ENCODE measurements at places on chromosomes 11 and 22.

- no peak for DNase-seq
Measured at GRCh38 chr11:112160091-112160848, 3.6 kb downstream of the IL18 start.

DNA sequence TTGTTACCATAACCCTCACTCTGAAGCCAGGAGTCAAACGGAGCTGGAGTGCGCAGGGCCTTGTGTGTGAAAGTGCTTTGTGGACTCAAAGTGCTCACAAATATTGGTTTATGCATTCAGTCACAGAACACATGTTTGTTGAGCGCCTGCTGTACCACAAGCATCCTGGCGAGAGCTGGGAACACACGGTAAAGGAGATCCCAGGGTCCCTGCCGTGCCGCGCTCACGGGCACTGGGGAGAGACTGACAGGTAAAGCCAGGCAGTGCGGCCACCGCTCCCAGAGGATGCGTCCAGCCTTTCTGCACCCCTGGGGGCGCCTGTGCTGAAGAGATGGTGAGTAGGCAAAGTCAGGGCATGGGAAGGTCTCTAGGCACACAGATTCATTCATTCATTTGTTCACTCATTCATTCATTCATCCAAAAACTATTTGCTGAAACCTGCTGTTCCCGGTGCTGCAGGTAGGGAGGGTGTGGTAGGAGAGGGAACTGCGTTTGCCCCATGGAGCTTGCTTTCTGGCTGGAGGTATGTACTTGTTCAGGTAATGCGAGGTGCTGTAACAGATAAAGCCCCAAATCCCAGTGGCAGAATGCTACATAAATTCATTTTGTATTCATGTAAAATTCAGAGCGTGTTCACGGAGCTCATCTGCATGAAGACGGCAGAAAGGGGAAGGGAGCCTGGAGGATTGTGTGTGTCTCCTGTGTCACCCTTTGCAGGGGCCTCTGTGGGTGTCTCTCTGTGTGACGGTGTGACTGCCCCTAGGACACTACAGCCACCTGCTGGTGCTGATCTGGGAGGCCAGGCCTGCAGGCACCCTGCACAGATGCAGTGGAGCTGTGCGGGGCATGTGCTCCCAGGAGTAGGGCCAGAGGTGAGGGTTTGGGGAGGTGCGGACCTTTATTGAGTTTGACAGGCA, 167.0 kb upstream of the B3GAT1 start:
- DNase-seq, result no peak

GRCh38 chr11:66119348-66120133, 49.5 kb downstream of the PACS1 start:
- DNase-seq, result no peak

DNA sequence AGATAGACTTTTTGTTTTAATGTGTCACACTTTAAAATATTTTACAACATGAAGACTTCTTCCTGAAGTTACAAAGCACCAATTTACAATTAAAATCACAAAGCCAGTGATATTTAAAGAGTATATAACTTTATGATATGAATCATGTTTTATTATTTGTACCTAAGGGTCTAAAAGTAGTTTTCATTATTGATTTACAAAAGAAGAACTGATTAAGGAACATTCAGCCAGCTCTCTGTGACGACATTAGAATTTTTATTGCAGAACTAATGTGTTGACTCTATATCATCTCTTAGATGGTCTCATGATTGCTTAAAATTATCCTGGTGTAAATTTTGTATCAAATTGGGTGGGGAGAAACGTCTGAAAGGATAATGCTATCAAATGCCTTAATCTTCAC, 82.8 kb upstream of the ALKBH3 start:
- DNase-seq, result no peak

DNA sequence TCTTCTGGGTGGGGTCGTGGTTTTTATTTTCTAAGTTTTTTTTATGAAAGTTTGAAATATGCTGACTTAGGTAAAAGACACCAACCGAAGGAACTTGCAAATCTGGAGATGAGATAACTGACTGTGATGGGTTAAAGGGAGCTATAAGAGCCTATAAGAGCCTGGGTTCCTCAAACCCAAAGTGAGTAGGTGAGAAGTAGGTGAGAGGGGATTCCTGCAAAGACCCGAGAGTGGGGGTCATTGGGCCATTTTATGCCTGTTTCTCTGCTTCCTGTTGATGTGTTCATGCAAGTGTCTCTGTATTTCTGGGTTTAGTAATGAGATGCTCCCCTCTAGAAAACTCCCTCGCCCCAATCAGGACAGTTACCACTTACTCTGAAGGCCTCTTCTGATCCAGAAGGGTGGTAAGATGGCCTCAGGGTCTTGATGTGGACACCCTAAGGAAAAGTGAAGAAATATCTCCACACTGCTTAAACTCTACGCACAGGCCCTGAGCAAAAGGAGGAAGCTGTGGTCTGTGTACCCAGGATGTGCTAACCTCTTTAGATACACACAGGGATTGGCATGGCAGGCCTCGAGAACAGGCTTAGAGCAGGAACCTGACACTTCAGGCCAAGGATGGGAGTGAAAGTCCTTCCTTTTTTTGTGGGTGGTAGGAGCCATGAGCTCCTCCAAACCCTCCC, 1.8 kb downstream of the FLI1 start:
- DNase-seq, result no peak

- no peak for DNase-seq
Measured at GRCh38 chr22:47417699-47418098, 655.2 kb downstream of the TBC1D22A start.

- DNase-seq, result no peak
Measured at GRCh38 chr11:92482492-92483060, 258.0 kb downstream of the FAT3 start.

DNA sequence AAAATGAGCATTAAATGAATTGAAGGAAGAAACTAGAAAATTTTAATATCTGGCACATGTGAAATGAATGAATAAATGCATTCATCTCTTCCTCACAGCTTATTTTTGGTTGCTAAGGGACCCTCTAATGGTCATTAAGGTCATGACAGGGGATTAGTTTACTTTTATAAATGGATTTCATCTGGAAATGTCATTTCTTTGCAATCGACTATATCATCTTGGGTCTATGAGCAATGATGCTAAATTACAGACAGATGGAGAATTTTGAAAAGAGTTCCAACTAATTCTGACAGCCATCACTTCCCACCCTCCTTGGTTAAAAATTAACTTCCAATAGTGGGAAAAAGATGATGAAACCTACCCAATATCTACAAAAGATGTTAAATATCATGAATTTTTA, 98.0 kb downstream of the KIF18A start:
- no peak for DNase-seq

- no peak for DNase-seq
Measured at GRCh38 chr11:86932259-86932585, 23.0 kb downstream of the FZD4 start.

GRCh38 chr11:1776944-1777715, 13.4 kb upstream of the CTSD start:
- no peak for DNase-seq

Data from stimulated activated CD4-positive, alpha-beta T cell treated with anti-CD3 and anti-CD28 coated beads, Interleukin-1b, Interleukin-23, amount 100 ng/mL, for 48 hours (primary cell).